ENCODE measurements at places on chromosomes 13 and 19.

- DNase-seq = peak; percentile 29
Observed at GRCh38 chr19:45153339-45154063, 7.3 kb downstream of the NKPD1 start.

GRCh38 chr13:69872321-69873047, 235.1 kb upstream of the ATXN8OS start:
- DNase-seq = no peak

DNA sequence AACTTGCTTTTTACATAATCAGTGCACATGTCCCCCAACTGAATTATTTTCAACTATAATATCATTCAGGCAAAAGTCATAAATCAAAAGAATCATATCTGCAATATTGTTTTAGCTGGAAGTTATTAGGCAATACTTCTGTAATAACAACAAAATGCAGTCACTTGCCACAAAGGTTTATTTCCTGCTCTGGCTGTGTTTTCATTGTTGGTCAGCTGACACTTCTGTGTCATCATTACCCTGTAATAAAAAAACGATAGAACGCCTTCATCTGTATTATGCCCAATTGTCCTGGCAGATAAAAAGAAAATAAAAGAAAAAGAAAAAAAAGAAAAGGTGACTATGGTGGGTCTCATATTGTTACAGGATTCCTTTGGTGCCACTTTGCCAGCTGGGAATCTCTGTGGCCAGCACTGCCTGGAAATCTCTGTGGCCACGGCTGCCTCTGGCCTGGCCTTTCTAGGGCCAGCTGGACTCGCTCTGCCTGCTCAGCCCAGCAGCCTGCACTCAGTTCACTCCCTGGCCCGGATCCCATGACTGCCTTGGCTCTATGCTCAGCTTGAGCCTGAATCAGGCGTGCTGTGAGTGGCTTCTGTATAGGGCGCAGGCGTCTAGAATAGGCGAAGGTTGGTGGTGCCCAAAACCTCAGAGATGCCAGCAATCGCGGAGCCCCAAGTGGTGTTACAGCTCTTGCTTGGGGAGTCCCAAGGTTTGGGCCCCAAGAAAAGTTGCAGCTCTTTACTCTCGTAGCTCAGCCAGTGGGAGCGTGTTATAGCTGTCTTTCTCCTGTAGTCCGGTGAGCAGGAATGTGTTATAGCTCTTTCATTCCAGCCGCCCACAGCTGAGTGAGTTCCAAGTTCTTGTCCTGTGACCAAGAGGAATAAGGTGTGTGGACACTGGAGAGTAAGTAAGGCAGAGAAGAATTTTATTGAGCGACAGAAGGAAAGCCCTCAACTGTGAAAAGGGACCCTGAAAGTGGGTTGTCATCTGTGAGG, 1227.1 kb downstream of the SLITRK1 start:
- DNase-seq = no peak

GRCh38 chr13:95250961-95251360, 50.3 kb downstream of the ABCC4 start:
- DNase-seq = peak; percentile 44

DNA sequence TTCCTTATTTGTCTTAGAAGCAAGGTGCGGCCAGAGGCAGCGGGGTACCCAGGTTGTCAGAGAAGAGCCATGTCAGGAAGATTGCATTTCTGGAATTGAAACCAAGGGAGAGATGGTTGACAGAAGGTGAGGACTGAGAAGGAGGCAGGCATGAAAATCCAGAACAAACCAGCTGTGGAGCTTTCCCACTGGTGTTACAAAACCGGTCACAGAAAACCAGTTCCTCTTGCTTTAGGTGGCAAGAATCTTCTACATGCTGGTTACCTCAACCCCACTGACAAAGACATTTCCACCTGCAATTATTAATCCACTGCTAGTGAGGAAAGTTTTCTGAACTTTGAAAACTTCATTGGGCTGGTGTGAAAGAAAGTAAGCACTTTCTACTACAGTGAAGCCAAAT, 64.0 kb upstream of the MED4 start:
- no peak for DNase-seq

GRCh38 chr13:114100446-114101357, 31.7 kb downstream of the RASA3 start:
- DNase-seq = peak; percentile 30

DNA sequence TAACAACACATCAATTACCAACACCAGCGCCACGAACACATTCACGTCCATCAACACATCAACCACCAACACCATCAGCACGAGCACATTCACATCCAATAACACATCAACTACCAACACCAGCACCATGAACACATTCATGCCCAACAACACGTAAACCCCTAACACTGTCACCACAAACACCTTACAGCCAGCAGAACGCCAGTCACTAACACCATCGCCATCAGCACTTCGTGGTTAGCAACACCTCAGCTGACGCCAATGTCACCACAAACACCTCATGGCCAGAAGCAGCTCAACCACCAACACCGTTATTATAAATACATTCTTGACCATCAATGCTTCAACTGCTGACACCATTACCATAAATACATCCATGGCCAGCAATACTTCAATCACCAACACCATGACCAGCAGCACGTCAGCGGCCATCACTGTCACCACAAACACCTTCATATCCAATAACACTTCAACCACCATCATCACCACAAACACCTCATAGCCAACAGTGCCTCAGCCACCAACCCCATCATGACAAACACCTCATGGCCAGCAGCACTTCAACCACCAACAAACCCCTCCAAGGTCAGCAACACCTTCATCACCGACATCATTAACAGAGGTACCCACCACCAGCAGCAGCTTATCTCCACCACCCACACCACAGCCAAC, 9.4 kb downstream of the FCER2 start:
- DNase-seq = no peak

DNA sequence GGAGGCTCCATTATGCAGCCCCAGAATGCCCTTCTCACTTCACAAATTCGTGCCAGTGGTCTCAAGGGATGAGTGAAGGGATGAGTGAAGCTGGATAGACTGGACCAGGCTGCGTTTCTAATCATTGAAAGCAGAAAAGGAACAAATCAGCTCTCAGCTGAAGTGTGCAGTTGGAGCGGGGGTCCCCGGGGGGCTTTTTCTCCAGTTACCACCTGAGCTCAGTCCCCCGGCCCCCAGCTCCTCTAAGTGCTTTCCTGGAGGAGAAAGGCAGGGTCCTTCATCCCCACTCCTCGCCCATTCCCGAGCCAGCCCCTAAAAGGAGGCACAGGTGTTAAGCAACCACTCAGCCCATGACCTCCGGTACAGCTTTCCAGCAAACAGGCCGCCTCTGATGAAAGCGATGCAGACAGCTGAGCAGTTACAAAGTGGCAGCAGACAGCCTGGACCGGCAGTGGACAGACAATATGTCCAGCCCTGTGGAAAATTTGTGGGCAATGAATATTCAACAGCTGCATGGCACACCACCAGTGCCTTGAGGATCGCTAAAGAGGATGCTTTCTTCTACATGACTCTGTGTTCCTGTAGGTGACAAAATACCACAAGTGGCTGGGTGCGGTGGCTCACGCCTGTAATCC, 110.7 kb upstream of the UBL3 start:
- no peak for DNase-seq

GRCh38 chr13:99067159-99067985, 89.5 kb upstream of the DOCK9 start:
- no peak for DNase-seq

GRCh38 chr19:12955996-12956395, 1.0 kb downstream of the GADD45GIP1 start:
- no peak for DNase-seq

DNA sequence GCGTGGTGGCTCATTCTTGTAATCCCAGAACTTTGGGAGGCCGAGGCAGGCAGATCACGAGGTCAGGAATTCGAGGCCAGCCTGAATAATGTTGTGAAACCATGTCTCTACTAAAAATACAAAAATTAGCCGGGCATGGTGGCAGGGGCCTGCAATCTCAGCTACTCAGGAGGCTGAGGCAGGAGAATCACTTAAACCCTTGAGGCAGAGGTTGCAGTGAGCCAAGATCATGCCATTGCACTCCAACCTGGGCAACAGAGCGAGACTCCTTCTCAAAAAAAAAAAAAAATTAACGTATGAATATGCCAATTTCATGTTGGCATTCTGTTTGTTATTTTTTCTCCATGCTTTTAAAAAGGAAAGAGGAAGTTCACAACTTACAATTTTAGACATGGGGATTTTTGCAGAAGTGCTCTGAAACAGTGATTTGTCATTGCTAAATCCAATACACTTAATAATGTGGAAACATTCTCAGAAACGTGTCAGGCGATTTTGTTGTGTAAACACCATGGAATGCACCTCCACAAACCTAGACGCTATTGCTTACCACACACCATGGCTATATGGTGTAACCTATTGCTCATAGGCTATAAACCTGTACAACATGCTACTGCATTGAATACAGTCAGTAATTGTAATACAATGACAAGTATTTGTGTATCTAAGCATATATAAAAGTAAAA, 115.9 kb upstream of the PCDH20 start:
- peak; percentile 40 for DNase-seq

- DNase-seq = no peak
Observed at GRCh38 chr19:38836159-38836982, 4.8 kb upstream of the ECH1 start.

GRCh38 chr13:23430664-23431063, 2.8 kb downstream of the SACS start:
- DNase-seq = no peak

- no peak for DNase-seq
Observed at GRCh38 chr19:42212886-42213285, 4.6 kb downstream of the DEDD2 start.

DNA sequence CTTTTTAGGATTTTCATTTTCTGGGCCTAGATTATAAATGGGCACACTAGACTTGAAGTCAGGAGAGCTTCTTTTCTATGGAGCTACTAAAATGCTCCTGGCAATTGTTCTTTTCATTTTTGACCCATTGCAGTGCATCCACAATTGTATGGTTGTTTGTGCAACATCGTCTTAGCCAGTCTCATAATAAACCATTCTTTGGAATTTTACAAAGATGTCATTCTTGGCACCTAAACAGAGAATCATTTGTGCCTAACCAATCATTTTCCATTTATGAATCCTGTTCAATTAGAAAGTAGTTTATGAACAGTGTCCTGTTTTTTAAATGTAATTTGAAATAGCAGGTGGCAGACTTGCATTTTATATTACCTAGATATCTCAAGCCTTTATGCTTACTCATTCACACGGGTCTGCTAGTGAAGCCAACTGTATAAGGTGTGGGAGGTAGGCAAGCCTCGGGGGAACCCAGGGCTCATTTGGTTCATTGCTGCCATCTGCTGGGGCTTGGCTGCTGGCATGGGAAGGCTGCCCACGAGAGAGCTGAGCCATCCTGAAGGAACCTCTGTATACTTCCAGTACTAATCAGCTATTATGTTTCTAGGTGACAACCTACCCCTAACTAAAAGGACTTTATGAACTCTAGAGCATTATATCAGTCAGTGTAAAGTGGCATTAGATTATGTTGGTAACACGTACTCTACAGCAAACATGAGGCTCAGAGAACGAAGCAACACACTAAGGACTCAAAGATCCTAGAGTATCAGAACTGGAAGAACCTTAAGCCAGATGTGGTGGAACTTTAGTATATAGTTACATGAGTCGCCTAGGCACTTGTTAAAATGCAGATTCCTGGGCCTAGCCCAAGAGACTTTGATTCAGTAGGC, 60.0 kb downstream of the TPT1 start:
- peak; percentile 64 for DNase-seq

DNA sequence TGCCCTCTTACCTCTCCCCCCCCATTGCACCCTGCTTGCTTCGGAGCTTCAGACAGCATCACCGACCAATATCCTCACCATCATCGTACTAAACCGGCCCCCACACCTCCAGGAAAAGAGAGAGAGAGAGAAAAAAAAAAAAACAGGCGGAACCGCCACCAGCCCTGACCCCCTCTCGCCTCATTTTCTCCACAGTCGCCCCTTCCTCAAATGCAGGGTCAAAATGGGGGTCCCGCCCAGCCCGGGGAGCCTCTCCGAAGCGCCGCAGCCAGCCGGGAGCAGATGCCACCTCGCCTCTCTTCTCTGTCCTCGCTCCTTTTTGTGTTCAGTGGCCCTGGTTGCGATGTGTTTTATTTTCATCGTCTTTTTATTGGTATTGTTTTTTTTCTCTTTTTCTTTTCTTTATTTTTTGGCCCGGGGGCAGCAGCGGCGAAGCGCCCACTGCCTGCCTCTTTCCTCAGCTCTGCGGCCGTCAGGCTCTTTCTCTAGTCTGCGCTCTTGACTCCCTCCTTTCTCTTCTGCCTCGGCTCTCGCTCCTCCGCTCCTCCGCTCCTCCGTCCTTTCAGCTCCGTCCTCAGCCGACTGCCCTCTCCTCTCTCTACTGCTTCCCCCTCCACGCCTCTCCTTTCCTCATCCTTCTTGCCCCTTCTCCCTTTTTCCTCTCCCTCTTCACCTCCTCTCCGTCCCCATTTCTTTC, 41.4 kb downstream of the DEDD2 start:
- no peak for DNase-seq

DNA sequence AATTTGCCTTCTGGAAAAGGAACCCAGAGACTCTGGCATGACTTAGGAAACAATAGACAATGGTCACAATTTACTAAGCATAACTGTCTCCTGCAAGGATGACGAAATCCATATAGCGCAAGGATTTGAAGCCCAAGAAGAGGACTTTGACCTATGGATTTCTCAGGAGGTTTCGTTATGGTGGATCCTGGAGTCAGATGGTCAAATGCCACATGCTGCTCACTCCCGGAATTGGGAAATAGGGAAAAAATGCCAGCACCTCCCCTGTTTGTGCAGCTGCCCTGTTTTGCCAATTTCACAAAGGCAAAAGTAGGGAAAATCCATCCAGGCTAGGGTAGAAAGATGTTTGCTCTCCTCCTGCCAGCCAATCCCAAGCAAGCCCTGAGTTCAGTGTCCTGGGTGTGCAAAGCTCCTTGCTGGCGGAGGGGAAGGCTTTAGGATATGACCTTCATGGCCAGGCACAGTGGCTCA, 23.4 kb downstream of the RDH8 start:
- no peak for DNase-seq

DNA sequence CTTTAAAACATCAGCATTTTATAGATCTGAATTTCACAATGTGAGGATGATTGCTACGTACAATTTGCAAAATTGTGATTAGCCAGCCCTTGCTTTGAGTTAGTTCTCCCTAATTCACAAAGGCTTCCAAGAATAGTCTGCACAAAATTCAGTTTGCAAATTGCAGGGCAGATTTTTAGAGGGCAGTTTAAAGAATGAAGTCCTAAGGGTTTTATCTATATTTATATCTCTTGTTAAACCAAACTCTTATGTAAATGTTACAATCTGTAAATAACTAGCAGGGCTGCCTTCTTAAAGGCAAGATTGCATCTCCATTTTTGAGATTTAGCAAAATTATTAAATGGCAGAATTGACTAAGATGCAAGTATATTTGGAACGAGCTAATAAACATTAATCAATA, 52.8 kb upstream of the ZNF536 start:
- no peak for DNase-seq

- no peak for DNase-seq
Observed at GRCh38 chr13:86976521-86977324, 694.4 kb upstream of the SLITRK5 start.

All from GM12865 (cell line).